ENCODE measurements at places on chromosomes 13 and 19. TPM values are rescaled to one million over a fixed set of nuclear protein-coding genes. Genes with fewer than 3 reads are reported as not detected.

SOX1 gene
- not detected for total RNA-seq

LRRC4B gene
- total RNA-seq: not detected

VSTM1 gene
- total RNA-seq: not detected

TARM1 gene
- not detected for total RNA-seq

IGFL1 gene
- total RNA-seq: not detected

Data from astrocyte (in vitro differentiated cells and primary cell).